A673 (cell line): ENCODE measurements at places on chromosomes 2 and 18.

- DNase-seq: no peak
Measured at GRCh38 chr2:102788216-102788884, 26.5 kb downstream of the TMEM182 start.

GRCh38 chr2:9299161-9300100 lies 92.8 kb downstream of the ASAP2 start:
- DNase-seq: peak; percentile 27

GRCh38 chr2:201761101-201761500 lies 19.6 kb downstream of the ALS2 start:
- DNase-seq: no peak

DNA sequence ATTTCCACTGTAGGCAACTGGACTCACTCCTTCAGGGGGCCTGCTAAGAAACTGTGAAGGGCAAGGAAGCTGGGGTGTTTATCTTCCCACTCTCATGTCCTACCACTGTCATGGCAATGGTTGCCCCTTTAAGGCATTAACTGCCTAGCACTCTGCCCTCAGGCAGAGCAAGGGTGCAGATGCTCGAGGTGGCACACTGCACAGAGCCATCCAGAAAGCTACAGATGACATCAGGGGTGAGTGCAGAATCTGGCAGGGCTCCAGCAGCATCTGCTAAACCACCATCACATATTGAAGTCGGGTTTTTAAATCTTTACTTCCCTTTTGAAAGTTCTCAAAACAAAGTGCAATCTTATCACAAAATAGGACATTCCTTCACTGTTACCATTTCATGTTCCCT lies 75.4 kb downstream of the RAPGEF4 start:
- no peak for DNase-seq

DNA sequence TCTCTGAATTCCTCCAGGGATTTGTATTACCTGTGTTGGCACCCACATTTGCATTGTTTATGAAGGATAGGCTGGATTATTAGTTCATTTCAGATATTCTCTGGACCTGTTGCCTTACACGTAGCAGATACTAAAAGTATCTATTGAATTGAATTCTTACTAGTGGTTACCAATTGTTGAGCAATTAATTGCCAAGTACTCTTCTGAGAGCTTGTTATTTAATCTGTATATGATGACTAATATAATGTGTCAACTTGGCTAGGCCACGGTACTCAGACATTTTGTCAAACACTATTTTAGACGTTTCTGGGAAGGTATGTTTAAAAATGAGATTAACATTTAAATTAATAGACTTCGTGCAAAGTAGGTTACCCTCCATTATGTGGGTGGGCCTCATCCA lies 2.5 kb upstream of the SPP2 start:
- no peak for DNase-seq

GRCh38 chr2:137255990-137256389 lies 490.6 kb downstream of the THSD7B start:
- no peak for DNase-seq

GRCh38 chr18:55497825-55498403 lies 90.1 kb downstream of the TCF4 start:
- no peak for DNase-seq

DNA sequence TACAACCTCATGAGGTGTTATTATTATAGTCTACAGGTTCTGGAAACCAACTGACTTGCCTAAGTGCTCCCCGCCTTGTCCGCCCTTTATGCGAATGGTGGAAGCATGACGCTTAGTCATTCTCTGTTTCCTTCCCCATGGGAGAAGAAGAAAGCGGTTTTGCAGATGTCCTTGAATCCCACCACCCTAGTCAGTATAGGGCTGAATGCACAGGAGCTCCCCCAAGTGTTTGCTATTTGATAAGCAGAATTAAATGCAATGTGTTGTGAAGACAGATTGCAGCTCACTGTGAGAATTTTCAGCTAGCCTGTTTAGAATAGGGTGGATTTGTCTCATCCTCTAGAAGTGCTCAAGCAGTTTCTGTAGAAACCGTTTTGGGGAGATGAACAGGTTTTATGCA lies 652.0 kb downstream of the DCC start:
- DNase-seq: peak; percentile 92

DNA sequence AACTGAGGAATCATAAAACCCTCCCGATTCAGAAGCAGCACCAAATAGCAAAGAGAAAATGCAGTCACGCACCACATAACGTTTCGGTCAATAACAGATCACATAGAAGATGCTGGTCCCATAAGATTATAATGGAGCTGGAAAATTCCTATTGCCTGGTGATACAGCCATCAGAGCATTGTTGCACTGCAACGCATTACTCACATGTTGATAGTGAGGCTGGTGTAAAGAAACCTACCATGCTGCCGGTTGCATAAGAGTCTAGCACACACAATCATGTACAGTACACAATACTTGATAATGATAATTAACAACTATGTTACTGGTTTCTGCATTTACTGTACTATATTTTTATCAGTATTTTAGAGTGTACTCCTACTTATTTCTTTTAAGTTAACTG lies 32.5 kb downstream of the RNF152 start:
- DNase-seq: no peak

DNA sequence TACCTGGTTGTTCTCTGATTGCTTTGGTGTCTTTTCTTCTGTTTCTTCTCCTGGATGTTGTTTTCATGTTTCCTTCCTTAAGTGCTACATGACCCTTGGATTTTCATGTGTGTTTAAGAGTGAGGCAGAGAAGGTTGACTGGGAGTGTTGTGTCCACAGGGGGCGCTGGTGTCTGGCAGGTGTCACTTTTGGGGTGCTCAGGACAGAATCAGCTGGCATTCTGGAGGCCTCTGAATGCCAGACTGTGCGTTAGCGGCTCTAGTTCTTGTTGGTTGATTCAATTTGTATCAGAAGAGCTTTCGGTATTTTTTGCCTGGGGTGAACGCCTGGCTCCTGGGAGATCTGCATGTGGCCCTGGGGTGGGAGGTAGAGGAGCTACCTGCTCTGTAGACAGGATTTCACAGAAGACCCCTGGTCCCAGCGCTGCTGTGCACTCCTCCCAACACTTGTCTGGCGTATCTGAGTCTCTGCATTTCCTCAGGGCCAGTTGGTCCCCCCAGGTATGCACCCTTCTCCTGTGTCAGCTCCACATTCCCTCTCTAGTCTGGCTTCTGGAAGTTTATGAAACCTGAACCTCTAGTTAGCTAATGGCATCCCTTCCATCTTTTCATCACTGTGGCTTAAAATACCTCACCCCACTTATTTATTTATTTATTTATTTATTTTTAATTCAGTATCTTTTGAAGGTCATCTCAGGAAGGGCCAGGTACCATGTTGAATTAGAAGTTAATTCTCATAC lies 1.1 kb downstream of the GREB1 start:
- no peak for DNase-seq

GRCh38 chr2:170822290-170823087 lies 5.8 kb downstream of the GAD1 start:
- peak; percentile 49 for DNase-seq
